ENCODE measurements at places on chromosomes 1 and 21.

DNA sequence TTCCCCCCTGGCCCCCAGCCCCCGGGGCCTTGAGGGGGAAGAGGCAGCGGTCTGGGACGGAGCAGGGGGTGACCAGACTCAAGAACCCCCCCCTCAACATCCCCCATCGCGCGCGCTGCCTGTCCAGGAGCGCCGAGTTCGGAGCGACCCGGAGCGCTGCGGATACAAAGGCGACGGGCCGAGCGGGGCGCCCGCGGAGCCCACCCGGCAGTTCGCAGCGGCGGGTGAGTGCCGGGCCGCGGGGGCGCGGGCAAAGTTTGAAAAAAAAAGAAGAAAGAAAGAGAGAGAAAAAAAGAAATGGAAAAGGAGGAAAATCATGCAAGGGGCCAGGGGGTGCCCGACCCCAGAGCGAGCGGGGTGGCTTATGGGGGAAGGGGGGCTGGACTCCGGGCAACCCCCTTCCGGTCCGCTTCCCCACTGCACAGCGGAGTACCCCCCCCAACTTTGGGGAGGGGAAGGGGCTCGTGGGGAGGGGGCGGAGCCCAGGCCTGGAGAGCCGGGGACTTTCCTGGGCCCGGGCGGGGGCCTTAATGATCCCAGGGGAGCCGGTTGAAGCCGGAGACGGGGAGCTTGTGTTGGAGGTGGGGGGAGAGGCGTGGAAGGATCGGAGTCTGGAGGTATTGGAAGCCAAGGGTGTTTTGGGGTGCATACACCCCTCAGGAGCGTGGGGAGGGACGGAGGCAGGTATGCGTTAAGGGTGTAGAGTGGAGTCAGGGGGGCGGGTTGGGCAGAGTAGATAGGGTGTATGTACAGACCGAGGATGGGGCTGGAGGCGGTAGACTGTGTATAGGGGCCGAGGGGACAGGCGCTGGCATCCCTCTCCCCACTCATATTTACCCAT is 502 bp downstream of the VANGL2 start:
- DNase-seq: no peak

- DNase-seq: no peak
These were observed 19.0 kb upstream of the C1orf174 start for GRCh38 chr1:3918966-3919611.

DNA sequence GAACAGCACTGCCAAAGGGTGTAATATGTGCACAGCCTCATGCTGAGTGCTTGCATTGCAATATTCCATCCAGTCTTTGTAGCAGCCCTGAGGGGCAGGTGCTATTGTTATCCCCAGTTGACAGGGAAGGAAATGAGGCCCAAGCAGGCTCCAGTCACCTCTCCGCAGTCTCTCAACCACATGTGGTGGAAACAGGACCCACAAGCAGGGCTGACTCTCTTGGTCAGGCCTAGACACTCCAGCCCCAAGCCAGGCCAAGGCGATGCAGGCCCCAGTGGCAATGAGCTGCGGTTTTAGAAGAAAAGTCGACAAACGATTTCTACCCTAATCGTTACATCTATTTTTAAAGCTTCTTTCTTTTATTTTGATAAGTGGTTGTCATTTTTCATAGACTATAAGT is 52.6 kb upstream of the GADD45A start:
- no peak for DNase-seq

DNA sequence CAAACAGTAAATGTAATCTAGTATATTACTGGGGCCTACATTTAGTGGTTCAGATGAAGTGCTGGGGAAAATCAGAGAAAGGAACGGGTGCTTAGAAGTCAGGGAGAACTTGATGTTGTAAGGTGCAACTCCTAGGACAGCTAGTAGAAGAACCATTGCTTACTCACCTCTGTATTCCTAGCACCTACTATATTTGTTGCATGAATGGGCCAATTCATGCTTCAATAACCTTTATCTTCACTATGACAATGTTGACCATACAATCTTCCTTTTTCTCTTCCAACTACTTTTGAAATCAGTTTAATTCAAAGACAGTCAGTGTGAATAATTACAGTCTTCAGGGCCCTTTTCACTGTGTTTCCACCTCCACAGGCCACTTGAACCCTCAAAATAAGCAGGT is 125.0 kb upstream of the DMRTA2 start:
- no peak for DNase-seq

- DNase-seq: no peak
These were observed 28.0 kb downstream of the MACO1 start for GRCh38 chr1:25458541-25459298.

- no peak for DNase-seq
These were observed 94.5 kb downstream of the PTPRU start for GRCh38 chr1:29330856-29331255.

- no peak for DNase-seq
These were observed 392.2 kb downstream of the VAV3 start for GRCh38 chr1:107572674-107573211.

DNA sequence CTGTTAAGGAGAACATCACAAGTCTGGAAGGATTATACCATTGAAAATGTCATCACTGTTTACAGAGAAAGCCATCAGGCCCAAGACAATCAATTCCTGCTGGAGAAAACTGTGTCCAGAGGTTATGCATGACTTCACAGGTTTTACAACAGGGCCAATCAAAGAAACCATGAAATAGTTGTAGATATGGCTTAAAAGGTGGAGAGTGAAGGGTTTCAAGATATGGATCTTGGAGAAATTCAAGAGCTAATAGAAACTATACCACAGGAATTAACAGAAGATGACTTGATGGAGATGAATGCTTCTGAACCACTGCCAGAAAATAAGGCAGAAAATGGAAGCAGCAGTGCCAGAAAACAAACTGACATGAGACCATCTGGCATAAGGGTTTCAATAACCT is 30.2 kb downstream of the USP1 start:
- no peak for DNase-seq

GRCh38 chr1:21313203-21313885 is 23.1 kb upstream of the ECE1 start:
- DNase-seq: no peak

DNA sequence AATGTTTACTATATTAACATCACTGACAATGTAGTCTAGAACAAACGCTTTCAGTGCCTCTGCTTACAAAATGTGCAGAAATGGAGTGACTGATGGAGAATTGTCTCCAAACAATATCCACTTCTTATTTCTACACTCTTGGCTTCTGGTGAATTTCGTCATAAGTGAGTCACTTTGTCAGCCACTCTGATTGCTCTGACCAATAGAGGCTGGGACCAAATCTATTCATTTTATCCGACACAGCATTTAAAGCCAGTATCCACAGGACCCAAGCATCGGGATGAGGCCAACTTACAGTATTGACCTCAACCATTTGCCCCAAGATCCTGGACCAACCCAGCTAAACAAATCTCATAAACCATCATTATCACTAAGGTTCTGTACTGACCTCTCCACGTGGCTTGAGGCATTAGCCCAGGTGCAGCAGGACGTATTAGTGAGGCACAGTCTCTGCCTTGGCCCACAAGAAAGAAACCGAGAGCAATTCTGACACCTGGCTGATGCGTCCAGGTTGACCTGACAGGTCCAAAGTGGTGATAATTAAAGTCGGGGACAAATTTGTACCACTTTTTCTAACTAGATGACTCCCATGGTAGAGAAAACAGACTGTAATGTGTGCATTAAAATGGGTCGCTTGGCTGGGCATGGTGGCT is 53.3 kb upstream of the ERO1B start:
- DNase-seq: no peak

DNA sequence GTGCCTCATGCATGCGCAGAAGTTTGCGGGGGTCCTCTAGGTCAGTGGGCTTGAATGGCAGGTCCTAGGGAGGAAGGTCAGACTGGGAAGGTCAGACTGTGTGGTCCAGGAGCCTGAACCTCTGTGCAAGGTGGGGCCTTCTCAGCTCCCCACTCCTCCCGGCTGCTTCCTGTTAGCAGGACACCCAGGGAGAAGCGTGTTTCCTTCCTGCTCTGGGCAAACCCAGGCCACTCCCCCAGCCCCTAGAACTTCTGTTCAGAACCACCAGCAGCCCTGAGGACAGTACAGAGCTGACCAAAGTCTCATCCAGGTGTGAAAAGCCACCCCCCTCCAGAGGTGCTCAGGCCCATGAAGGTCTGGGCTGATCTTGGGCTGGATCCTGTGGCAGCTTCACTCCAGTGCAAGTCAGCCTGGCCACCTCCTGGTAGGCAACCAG is 29.9 kb downstream of the NAV1 start:
- DNase-seq: no peak

GRCh38 chr1:57494530-57495079 is 70.7 kb upstream of the DAB1 start:
- no peak for DNase-seq

GRCh38 chr1:62285984-62286785 is 33.0 kb downstream of the KANK4 start:
- no peak for DNase-seq

DNA sequence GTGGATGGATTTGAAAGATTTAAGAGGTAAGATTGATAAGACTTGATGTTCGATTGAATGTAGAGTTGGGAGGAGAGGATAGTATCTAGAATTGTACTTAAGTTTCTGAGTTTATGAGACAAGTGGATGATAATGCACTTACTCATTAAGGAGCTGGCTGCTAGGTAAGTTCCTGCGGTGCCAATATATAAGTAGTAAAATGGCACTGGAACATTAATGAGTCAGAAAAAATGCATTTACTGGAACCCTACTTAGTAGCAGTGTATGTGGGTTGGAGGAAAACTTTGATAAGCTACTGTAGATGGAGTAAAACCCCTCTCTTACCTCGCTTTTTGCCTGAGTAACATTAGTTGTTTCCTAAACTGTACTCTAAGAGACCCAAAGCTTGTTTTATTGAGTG is 68.2 kb downstream of the ZFYVE9 start:
- DNase-seq: no peak

DNA sequence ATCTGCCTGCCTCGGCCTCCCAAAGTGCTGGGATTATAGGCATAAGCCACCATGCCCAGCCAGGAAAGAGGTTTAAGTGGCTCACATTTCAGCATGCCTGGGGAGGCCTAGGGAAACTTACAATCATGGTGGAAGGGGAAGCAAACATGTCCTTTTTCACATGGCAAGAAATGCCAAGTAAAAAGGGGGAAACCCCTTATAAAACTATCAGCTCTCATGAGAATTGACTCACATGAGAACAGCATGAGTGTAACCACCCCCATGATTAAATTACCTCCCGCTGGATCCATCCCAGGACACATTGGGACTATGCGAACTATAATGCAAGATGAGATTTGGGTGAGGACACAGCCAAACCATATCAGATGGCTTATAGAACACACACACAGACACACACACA is 8.8 kb upstream of the KLHL12 start:
- no peak for DNase-seq

DNA sequence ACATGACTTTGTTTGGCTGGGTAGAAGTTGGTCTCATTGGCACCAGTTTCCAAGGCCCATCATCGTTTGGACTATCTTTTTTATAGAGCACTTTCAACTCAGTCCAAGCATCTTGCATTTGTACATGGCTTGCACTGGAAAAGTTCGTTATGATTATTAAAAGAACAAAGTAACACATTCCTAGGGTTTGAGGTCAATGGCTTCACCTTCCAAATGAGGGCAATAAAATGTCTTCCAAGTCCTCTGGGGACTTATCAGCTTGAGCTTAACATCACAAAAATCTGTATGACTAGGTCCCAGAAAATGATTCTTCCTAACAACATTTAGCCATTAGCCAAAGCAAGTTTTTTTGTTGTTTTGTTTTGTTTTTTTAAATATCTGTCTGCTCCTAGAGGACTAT is 610.8 kb downstream of the LMO4 start:
- DNase-seq: no peak

DNA sequence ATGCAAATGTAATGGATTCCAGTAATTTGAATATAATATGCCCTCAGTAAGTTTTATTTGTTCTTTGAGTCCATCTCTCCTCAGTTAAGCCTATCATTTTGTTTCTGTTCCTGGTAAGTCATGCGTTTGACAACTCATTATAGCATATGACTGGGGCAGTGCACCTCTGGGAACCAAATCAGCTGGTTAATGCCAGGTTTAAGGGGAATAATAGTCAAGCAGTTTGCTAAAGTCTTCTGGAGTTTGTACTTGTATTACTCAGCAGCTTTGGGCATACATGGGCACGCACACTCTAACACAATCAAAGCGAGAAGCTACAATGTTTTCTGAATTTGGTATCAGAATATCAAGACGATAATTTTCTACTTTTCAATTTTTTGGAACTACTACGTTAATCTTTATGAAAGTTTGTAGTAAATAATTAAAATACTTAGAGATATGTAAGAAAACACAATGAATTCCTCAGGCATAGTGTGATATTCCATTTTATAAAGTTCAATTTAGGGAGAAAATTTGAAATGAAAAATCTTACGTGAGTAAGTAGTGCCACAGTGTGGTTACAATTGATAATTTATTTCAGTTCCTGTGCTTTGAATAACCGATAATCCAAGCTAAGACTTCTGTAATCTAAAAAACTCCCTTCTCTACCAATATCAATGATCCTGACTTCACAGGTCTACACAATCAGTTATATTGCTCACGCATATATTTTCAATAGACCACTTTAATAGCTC is 43.8 kb upstream of the KCTD3 start:
- DNase-seq: no peak

DNA sequence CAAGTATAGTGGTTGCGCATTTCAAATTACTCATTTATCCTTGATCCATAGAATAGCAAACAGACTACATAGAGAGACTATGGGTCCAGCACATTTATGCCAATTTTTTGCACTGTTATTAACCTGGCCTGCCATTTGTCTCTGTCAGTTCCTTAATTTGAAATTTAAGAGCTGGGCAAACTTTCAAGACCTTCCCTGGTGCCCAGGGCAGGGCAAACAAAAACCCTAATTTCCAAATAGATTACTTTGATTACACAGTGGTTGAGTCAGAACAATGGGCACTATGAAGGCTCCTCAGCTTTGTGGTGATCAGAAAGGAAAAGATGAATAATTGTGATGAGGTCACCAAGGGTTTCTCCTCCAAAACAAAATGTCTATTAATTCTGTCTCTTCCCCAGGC is 80.6 kb downstream of the TNFSF18 start:
- no peak for DNase-seq

GRCh38 chr1:111204201-111204982 is 3.9 kb upstream of the DENND2D start:
- no peak for DNase-seq

DNA sequence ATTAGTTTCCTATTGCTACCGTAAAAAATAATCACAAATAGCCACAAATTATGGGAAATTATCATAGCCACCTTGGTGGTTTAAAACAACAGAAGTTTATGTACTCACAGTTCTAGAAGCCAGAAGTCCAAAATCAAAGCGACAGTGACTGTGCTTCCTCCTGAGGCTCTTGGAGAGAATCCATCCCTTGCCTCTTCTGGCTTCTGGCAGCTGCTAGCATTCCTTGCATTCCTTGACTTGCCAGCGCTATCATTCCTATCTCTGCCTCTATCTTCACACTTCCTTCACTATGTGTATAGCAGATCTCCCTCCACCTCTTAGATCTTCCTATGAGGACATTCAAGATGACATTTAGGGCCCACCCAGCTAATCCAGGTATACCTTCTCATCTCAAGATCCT is 180.1 kb upstream of the USP25 start:
- no peak for DNase-seq

DNA sequence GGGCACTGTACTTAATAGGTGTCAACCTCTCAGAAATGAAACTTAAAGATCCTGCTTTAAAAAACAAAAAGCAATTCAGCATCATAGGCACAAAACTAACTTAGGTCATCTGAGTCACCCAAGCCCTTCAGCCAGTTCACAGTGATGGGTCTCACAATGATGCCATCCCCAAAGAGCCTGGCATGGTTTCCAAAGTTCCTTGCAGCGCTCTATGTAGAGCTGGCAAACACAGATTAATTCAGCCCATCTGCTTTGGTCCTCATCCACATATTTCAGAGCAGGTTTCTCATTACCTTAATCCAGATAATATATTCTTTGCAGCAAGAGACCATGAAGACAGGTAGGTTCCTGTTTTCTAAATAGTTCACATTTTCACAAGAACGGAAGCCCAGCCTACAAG is 14.6 kb upstream of the PLA2G2C start:
- no peak for DNase-seq

All from KG1 (cell line).